Neuronal stem cell (in vitro differentiated cells): ENCODE measurements at places on chromosomes 7 and 10.

- DNase-seq = no peak
These were observed 1127.7 kb upstream of the LRRTM3 start for GRCh38 chr10:65798133-65798532.

DNA sequence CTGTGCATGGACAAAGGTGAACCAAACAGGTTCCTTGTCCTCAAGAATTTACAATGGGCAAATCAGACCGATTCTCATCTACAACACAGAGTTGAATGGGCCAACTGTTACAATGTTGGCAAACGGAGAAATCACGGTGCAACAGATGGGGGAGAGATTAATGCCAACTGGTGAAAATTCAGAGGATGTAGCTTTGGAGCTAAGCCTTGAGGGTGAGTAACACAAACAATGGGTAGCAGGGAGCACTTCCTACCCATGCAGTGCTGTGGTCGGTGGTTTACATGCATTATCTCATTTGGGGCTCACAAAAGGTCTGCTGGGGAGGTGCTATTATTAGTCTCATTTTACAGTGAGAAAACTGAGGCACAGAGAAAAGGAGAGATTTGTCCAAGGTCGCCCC lies 902 bp upstream of the NFE2L3 start:
- no peak for DNase-seq

- DNase-seq = no peak
These were observed 24.2 kb downstream of the ZNF25 start for GRCh38 chr10:37952043-37952755.

GRCh38 chr10:4850397-4850796 lies 24.4 kb downstream of the AKR1E2 start:
- DNase-seq = no peak

DNA sequence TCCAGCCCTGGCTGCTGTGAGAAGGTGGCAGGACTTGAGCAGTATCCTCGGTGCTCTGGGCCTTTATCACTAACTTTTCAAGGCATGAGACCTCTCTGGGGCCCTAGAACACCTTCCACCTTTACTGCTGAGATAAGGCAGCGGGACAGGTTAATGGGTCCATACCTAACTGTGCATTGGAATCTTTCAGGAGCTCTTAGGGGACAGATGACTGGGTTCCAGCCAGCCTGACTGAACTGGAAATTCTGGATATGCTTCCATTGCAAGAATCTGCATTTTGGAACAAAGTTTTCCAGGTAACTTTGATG lies 73.0 kb downstream of the ATXN7L1 start:
- no peak for DNase-seq

DNA sequence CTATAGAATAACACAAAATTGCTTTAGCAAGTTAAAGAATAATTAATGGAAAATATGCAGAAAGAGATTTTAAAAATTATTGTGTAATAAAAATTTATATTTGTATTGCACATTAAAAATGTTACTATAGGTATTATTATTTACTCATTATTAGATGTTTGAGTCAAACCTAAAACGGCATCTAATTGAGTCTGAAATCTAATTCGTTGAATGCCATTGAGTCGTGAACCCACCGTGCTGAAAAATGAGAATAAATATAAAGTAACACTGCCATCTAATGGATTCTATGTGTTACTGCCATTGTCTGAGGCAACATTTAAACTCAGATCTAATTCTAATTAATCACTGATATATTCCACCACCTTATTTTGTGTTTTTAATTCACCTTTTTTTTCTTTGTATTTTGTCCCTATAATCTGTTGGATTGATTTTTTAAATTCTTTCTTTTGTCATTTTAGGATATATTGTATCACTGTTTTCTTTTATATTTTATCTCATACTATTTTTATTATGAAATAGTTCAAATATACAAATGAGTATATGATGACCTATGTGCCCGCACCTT lies 62.2 kb downstream of the SAMD9 start:
- DNase-seq = no peak

- no peak for DNase-seq
These were observed 27.4 kb upstream of the ZNF438 start for GRCh38 chr10:31058795-31059703.

- no peak for DNase-seq
These were observed 503.8 kb downstream of the NXPH1 start for GRCh38 chr7:8937204-8937603.

GRCh38 chr7:132065193-132065988 lies 509.0 kb upstream of the PODXL start:
- no peak for DNase-seq

- DNase-seq = no peak
These were observed 119.5 kb downstream of the GPR158 start for GRCh38 chr10:25294032-25294926.

DNA sequence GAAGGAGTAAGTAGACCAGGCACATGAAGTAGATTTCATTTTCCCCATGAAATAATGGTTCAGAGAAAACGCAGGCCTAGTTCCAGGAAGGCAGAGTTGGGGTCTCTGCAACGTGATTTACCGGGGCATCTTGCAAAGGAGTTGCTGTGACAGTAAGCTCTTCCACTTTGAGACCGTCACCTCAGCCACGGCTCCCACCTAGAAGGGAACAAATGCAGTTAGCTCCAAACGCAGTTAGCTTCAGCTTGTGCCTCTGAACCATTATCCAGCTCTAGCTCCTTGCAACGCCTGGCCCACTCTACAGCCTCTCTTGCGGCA lies 7.0 kb upstream of the MYO1G start:
- no peak for DNase-seq
